ENCODE measurements at places on chromosomes 16 and 17.
A peak's percentile ranks its signal among the peaks of the same experiment; 100 is the strongest.

DNA sequence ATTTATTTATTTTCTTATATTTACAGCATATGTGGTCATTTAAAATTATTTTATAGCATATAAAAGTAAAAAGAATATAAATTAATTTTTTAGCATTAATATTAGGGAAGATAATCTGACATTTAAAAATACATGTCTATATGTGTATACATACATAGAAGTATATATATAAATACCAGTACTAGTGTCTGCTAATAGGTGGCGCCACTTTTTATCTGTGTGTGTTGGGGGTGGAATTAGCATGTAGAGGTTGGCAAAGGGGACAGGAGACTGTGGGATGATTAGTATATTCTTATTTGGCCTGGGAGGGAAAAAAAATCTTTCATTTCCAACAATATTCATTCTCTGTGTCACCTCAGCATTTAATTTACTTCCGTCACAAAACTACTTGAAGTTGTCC lies 359.1 kb downstream of the WWOX start:
- no peak for DNase-seq

DNA sequence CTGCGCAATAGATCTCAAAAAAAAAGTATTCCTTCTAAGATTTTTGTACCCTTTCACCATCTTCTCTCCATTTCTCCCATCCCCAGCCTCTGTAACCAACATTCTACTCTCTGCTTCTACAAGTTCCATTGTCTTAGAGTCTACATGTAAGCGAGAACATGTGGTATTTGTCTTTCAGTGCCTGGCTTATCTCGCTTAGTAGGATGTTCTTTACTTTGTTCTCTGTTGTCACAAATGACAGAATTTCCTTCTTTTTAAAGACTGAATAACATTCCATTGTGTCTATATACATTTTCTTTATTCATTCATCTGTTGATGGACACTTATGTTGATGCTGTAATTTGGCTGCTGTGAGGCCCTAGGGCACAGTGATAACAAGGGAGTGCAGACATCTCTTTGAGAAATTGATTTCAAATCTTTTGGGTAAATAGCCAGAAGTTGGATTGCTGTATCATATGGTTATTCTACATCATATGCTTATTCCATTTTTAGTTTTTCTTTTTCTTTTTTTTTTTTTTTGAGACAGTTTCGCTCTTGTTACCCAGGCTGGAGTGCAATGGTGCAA lies 37.7 kb upstream of the MYH10 start:
- DNase-seq = no peak

- no peak for DNase-seq
Measured at GRCh38 chr17:5931616-5932015, 138.6 kb upstream of the WSCD1 start.

DNA sequence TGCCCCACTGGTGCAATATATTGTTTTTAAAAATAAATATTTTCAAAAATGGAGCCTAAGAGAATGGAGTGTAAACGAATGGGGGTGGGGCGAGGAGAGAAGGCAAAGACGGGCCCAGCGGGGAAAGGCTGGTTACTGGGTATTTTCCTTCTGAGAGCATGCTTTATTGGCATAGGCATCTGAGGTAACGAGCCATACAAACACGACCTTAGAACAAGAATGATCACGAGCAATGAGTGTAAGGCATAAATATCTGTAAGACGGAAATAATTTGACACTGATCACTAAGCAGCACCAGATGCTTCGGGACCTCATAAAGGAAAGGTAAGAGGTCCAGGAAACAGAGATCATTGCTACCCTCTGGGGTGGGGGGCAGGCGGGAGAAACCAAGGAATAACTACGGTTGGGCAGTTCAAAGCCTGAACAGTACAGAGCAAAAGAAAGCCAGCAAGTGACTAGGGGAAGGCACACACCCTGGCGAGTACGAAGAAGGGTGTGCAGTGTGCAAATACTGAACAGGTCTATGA lies 959 bp downstream of the SSH2 start:
- peak; percentile 14 for DNase-seq

DNA sequence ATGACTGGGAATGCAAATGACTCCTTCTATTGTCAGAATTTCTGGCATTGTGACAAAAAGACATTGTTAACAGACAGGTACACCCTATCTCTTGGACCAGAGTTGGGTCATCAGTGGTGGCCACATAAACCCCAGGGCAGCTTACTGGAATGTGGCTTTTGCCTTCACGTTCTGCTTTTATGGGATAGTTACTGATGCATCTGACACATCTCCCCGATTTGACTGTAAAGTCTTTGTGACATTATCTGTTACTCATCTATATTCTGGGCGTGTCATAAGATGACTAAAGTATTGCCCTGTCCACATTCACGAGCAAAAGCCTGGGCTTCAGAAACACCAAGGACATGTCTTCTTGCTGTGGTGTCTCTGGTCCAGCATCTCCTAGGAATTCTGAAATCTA lies 18.7 kb upstream of the AQP8 start:
- DNase-seq = no peak

DNA sequence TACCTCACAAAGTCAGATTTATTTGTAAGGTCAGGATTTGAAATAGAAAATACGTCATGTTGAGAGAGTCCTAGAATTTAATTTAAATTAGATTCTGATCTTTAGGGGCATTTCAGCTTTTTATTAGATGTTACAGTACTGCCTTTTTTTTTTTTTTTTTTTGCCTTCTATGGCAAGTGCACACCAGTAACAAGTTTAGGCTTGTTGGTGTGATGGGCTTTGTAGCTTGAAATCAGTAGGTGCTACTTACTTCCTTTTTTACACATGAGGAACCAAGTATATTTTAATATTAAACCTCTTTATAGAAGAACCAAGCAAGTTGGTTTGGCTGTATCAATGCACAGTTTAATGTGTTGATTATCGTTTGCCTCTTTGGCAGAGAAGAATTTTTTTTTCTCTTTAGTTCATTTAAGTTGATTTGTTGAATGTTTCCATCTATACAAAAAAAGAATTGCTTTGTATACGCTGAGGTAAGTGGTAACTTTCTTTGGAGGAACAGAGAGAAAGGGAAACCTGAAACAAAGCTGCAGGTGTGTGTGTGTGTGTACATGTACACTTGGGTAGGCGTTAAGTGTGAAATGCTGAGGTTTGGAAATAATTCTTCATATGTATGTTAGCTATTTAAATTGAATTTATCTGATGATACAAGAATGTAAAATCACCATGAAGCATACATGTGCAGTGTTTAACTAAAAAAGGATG lies 15.7 kb downstream of the RBL2 start:
- no peak for DNase-seq

DNA sequence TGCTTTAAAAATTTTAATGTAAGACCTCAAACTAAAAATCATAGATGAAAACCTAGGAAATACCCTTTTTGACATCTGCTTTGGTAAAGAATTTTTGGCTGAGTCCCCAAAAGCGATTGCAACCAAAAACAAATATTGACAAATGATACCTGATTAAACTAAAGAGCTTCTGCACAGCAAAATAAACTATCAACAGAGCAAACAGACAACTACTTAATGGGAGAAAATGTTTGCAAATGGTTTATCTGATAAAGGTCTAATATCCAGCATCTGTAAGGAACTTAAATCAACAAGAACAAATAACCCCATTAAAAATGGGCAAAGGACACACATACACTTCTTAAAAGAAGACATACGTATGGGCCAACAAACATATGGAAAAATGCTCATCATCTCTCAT lies 242.5 kb downstream of the BCAS3 start:
- DNase-seq = no peak

- no peak for DNase-seq
Measured at GRCh38 chr17:72287586-72287985, 166.8 kb downstream of the SOX9 start.

DNA sequence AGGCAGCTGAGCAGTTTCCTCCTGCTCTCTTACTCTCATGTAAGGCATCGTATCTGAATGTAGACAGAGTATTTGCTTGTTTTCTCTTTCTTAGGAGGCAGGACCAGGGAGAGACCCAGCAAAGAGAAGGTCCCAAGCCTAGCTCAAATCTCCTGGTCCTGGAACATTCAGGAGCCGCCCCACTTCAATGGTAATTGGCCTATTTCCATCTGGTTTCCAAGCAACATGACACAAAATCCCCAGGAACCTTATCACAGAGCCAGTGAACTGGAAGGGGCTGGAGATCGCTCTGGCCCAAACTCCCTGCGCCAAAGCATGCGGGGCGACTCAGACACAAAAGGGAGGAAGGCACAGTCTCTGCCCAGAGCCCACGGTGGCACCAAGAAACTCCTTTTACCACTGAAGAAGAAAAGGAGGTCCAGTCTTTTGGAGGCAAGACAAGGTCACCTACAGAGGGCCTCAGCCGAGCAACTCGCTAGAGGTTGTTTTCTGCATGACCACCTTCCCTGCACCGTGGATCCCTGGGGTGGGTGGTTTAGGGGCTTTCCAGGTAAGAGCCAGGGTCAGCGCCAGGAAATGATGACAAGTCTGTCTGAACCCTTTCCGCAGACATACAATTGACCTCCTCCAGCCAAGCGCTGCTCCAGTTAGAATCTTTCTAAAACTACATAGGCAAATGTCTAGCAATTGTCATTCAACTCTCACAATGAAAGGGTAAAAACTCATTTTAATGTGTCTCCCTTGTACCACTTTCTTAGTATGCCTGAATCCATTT lies 394.7 kb downstream of the SOX9 start:
- no peak for DNase-seq

GRCh38 chr17:59427425-59427921 lies 96.0 kb downstream of the YPEL2 start:
- DNase-seq = no peak

DNA sequence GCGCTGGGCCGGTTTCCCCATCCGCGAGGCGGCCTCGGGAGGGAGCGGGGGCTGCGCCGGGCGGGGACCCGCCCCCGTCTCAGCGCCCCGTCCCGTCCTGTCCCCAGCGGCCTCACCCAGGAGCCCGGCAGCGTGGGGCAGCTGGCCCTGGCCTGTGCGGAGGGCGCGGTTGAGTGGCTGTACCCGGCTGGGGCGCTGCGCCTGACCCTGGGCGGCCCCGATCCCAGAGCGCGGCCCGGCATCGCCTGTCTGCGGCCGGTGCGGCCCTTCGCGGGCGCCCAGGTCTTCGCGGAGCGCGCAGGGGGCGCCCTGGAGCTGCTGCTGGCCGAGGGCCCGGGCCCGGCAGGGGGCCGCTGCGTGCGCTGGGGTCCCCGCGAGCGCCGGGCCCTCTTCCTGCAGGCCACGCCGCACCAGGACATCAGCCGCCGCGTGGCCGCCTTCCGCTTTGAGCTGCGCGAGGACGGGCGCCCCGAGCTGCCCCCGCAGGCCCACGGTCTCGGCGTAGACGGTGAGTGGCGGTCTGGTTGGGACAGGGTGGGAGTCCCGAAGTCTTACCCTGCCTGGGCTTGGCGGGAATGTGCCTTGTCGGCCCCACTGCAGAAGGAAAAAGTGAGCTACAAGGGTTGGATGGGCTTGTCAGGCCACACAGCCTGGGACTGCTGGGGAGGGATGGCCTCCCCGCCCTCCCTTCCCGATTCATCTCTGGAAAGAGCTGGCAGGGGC lies 720 bp downstream of the METRN start:
- DNase-seq = no peak

DNA sequence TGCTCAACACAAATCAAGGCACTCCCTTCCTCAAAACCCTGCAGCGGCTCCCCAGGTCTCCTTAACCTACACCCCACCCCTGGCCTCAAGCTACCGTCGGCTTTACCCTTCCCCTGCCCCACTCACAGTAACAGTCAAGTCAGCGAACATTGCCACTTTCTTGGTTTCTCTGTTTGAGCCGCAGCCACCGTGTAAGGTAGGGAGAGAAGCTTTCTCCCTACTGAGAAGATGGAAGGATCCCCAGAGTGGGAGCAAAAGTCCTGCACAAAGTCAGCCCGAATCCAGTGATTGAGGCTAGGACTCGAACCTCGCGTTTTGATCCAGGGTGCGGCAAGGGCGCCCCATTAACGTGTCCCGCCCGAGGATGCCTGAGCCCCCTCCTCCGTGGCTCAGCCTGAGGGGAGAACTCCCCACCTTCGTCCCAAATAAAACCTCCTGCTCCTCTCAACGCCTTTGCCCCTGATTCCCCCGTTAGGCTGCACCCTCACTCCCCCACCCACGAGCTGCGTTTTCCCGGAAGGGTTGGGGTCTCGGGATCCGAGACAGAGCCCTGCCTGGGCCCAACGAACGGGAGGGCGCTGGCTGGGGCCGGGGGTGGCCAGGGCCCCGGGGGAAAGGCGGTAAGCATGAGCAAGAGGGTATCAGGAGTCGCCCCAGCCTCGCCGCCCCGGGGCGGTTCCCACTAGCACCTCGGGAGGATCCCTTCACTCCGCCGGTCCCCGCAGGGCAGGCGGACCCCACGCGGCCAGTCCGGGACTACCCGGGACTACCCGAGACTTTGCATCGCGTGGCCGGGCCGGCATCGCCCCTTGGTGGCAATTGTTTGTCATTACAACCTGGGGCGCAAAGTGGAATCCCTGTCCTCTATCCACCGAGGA lies 9.9 kb upstream of the NAGS start:
- DNase-seq = peak; percentile 65

DNA sequence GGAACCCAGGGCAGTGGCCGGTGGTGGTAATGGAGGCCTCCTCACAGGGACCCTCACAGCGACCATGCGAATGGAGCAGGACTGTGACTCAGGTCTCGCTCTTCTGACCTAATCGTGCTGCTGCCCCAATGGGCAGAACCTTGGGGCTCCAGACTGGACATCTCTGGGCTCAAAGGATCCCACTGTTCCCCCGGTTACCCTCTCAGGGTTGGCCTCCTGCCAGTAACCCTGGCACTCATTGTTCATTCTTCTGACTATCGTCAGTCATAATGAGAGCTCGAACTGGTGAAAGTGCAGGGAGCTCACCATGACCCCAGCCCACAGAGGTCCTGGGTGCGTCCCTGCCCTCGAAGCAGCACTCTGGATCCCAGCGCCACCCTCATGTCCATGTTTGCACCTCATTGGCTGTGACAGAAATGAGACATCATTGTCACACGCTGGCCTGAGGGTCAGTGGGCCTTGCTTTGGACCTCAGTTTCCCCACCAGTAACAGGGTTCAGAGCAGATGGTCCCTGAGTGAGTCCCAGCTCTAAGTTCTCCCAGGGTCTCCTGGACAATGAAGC lies 4.0 kb upstream of the NPRL3 start:
- DNase-seq = no peak

GRCh38 chr17:77200711-77201110 lies 59.9 kb downstream of the SEC14L1 start:
- no peak for DNase-seq
